ENCODE measurements at places on chromosomes 2 and 18.

DNA sequence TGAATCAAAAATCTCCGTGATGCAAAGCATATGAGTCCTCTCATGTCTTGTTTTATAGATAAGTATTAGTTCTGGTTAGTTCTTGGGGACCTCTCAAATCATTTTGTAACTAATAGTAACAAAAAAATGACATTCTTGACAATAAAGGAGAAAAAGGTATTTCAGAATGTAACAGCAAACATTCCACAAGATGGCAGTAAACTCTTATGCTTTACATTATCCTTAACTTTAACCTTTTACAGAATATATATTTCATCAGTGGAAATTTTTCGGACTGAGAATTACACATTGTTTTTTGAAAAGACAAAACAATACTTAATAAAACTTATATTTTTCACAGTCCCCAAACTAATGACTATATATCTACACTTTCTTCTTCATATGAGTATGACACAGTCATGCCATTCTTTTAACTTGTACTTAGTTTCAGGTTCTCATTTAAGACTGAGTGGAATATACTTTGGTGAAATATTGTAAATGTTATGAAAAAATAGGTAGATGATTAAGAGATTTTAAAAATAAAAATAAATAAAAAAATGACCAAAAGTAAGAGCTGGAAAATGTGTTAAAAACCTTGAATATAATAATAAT is 142.9 kb upstream of the NXPH2 start:
- DNase-seq, result no peak

GRCh38 chr2:15298770-15299169 is 262.4 kb downstream of the NBAS start:
- DNase-seq, result no peak

GRCh38 chr2:17148407-17149145 is 369.7 kb downstream of the RAD51AP2 start:
- DNase-seq, result peak; percentile 9

GRCh38 chr18:45287531-45287930 is 327.7 kb upstream of the SLC14A2 start:
- DNase-seq, result no peak

DNA sequence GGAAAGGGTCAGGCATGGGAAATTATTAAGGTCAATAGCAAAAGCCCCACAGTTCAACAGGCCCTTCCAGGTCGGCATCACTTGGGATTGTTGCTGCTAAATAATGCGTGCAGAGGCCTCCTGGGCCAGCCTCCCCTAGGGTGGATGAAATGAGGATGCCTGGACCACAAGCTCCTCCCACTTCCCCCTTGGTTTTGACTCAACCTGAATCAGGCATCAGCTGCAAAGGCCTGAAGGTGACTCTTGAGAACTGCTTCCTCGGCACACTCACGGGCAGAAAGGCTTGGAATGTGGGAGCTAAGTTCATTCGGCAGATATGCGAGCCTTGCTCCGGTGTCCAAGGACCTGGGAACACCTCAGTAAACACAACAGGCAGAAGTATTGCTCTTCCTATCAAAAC is 69.3 kb downstream of the MBP start:
- DNase-seq, result no peak

DNA sequence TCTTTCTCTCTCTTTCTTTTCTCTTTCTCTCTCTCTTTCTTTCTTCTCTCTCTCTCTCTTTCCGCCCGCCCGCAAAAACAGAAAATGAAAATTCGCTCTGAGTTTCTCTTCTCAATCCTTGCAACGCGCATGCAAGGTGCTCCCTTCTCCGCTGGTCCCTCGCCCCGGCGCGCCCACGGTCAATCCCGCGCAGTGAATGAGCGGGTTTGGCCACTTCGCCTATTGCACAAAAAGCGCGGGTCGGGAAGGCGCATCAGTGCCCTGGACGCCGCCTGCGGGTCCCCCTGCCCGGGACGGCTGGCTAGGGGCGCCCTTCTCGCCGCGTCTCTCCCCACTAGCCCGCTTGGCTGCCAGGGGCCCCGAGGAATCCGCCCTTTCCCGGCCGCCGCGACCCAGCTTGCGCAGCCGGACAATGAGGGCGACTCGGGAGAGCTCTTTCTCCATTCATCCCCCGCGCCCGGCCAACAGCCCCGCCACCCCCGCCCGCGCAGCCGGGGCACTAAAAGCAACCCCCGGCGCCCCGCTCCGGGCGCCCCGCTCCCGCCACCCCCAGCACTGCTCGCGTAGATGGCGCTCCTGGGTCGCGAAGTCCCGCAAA is 706 bp downstream of the LAMA1 start:
- peak; percentile 42 for DNase-seq

DNA sequence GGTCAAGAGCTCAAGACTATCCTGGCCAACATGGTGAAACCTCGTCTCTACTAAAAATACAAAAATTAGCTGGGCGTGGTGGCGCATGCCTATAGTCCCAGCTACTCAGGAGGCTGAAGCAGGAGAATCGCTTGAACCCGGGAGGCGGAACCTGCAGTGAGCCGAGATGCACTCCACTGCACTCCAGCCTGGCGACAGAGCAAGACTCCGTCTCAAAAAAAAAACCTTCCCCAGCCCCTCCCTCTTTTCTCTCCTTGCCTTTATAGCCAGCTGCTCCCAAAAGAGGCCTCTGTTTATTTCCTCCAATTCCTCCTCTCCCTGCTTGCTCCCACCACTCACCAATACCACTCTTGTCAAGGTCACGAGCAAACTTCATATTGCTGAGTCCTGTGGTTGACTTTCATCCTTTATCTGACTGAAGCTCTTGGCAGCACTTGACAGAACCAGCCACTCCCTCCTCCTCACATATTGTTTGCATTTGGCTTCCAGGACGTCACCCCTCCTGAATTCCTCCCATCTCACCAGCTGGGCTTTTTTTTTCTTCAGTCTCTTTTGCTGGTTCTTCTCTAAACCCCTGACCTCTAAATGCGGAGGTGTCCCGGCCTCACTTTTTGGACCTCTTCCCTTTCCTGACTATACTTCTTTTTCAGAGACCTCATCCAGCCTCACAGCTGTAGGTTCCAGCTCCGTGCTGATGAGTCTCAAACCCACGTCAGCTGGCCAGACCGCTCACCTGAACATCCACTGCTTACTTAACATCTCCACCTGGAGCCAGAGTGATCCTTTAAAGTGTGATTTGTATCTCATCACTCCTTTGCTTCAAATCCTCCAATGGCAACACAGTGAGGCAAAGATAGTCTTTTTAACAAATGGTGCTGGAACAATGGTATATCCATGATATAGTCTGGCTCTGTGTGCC is 84.6 kb upstream of the CAB39 start:
- DNase-seq, result no peak

- DNase-seq, result no peak
Measured at GRCh38 chr2:74461187-74462053, 3.2 kb downstream of the WBP1 start.

GRCh38 chr2:180314086-180314485 is 307.0 kb upstream of the CWC22 start:
- no peak for DNase-seq

DNA sequence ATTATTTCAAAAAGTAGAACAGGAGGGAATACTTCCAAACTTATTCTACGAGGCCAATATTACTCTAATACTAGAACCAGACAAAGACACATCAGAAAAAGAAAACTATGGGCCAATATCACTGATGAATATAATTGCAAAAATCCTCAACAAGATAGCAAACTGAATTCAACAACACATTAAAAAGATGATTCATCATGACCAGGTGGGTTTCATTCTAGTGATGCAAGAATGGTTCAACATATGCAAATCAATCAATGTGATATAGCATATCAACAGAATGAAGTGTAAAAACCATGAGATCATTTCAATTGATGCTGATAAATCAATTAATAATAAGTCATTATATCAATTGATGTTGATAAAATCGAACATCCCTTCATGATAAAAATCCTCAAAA is 22.4 kb upstream of the EML6 start:
- no peak for DNase-seq

DNA sequence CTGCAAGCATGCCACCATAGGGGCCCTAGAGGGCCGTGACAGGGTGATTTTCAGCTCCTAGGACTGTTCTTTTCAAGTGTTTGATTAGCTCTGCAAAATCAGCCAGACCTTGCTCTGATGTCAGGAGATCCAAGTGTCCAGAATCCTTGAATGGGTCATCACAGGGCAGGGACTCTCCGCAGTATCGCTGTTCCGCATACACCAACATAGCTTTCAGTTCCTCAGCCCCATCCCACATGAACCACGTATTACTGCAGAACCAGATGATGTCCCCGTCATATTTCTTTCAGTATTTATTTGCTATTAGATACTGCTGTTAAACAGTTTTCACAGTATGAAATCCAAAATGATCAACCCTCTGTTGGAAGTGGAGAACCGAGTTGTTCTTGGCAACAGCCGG is 46.6 kb upstream of the RFX8 start:
- no peak for DNase-seq

- DNase-seq, result no peak
Measured at GRCh38 chr2:104793966-104794365, 59.9 kb upstream of the POU3F3 start.

GRCh38 chr2:41867553-41867952 is 180.3 kb upstream of the PKDCC start:
- no peak for DNase-seq

- DNase-seq, result no peak
Measured at GRCh38 chr2:30847841-30848240, 40.6 kb upstream of the CAPN13 start.

DNA sequence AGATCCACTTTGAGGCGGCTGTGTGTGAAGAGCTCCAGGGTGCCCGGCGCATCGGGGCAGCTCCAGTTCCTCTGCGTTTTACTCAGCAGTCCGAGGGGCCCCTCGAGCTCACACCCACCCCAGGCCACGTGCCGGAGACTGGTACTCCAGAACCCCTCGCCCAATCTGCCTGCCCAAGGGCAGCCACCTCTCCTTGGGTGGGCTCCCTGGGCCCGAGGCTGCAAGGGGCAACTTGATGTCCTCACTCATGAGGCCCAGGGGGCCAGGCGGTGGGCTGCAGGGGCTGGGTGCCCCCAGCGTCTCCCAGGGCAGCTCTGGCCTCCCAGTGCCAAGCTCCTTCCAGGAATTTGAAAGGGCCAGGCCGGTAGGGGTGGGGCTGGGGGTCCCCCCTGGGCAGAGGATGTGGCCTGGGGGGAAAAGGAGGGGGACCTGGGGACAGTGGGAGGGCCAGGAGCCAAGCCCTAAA is 16.7 kb downstream of the RAMP1 start:
- DNase-seq, result no peak

DNA sequence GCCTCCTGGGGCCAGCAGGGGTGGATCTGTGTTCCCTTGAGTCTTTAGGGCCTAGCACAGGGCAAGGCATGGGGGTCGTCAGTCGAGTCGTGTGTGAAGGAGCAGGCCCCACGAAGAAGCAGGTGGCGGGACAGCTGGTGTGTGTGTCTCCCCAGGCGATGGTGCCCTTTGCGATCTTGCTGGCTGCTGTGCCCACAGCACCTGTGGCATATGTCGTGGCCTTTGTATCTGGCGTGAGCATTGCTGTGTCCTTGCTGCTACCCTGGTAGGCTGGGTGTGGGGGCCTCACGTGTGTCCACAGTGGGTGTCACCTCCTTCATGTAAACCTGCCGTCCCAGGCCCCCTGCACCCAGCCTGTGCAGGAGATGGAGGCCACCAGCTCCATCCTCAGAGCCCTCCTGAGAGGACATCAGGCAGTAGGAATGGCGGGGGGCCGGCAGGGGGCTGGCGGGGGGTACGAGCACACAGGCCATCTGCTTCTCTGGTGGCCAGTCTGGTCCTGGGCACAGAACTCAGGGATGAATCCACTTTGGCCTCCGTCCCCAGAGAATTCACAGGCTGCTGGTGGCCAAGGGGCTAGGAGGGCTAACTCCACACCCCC is 13.2 kb downstream of the MFSD2B start:
- DNase-seq, result no peak

GRCh38 chr2:65813631-65814173 is 381.3 kb upstream of the SPRED2 start:
- DNase-seq, result no peak

DNA sequence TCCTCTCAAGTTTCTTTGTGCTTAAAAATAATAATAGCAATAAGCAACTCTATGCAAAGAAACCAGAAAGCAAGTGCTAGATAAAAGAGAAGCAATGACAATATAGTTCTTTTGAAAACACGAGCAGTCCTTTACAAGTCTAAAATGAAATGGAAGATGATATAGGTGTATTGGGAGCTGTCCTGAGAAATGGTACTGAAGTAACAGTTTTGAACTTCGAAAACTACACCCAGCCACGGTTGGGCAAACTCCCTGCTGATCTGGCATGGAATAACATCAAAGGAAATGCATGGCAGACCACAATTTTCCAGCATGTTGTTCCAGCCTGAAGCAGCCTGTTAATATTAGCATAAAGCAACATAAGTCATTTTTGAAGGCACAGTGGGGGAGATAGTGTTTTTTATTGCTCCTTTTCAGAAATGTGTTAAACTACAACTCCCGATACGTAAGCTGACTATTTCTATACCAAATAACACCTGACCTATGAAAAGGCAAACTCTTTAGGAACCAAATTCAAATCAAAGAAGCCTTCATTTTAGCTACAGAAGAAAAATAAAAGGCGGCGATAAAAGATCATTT is 596.1 kb upstream of the KLHL29 start:
- DNase-seq, result no peak

- DNase-seq, result no peak
Measured at GRCh38 chr2:152246686-152247336, 71.2 kb upstream of the STAM2 start.

DNA sequence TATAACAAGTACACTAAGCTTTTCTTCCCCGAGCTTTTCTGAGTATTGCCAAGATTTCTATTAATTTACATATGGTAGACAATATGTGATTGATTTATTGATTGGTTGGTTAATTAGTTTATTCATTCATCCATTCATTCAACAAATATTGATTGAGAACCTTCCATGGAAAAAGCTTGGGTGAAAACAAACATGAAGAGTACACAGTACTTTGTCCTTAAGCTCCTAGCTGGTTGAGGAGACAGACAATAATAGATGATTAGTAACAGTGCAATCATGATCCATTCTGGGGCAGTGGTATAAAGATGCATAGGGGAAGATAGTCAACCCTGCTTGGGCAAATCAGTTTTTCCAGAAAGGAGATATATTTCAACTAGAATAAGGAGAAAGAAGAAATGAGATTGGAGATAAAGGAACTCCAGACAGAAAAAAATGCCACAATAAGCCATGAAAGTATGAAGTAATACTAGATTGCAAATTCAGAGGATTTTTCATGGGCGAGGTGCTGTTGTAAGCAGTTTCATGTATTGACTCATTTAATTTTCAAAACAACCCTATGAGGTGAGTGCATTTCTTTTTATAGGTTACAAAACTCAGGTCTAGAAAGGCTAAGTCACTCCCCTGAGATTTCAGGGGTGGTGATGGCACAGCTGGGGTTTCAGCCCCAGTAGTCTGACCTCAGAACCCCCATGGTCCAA is 129.5 kb downstream of the RND3 start:
- no peak for DNase-seq

GRCh38 chr2:200466425-200467418 is 43.1 kb downstream of the KCTD18 start:
- no peak for DNase-seq

DNA sequence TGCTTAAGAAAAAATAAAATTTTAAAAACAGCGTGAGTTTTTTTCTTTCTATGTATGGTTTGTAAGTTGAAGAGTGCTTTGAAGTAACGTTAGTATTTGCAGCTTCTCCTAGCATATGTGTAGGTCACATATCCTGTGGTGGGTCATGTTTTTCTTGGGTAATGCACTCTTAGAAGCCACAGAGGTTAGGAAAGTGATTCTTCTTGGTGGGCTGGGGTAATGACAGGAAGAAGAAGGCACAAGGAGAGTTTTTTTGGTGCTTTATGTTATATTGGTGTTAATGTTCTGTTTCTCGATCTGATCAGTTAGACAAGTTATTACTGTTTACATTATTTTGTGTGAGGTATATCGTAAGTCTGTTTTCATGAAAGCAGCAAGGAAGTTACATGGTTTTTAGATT is 109.0 kb downstream of the ICA1L start:
- no peak for DNase-seq

Data from neural crest cell (in vitro differentiated cells).